Activated CD4-positive, alpha-beta memory T cell treated with anti-CD3 and anti-CD28 coated beads, Interleukin-2, amount 10 ng/mL, durations not matched to agents 7 days and 5 days (primary cell): ENCODE measurements at places on chromosomes 16 and 17.
A peak's percentile ranks its signal among the peaks of the same experiment; 100 is the strongest.

DNA sequence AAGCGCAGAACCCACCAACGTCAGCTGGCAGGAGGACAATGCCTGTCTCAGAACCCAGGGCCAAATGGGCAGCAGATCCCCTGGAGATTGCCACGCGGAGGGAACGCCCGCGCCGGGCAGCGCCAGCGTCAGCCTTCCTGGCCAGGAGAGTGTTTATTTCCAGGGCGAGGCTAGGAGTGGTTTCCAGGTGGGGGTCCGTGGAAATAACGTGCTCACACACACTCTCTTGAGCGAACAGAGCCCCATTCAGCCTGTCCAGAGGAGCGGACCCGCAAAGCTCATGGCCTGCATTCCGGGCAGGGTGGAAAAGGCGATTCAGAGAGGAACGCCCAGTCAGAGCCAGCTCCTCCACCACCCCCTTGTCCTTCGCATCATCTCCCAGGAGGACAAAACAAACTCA, 40.3 kb downstream of the SDK2 start:
- no peak for DNase-seq

DNA sequence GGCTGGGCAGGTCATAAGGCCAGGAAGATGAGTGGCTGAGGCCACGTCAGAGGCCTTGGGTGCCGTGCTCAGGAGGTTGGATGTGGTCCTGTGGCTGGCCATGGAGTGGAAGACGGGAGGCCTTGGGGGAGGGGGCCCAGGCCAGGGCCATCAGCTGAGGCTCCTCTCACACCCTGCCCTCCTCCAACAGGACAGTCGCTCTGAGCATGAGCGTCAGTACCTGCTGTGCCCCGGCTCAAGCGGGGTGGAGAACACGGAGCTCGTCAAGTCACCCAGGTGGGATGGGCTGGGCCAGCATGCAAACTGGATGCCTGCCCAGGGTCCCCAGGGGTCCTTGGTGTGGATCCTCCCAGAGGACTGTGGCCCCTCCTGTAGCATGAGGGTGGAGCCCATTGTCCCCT, 19.2 kb downstream of the POLR3E start:
- no peak for DNase-seq

DNA sequence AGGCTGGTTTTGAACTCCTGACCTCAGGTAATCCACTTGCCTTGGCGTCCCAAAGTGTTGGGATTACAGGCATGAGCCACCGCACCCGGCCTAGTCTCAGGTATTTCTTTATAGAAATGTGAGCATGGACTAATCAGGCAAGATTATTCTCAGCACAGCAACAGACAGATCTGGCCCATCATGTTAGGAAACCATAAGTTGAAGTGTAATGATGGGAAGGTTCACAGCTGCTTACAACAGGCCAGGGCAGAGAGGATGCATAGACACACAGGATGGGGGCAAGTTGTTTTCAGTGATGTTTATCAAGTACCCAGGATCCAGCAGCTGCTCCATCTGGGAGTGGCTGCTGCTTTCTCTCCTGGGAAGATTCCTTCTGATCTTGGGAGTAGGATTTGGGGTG, 16.6 kb upstream of the NOS2 start:
- no peak for DNase-seq

GRCh38 chr16:72179204-72179970, 7.4 kb upstream of the PMFBP1 start:
- no peak for DNase-seq

DNA sequence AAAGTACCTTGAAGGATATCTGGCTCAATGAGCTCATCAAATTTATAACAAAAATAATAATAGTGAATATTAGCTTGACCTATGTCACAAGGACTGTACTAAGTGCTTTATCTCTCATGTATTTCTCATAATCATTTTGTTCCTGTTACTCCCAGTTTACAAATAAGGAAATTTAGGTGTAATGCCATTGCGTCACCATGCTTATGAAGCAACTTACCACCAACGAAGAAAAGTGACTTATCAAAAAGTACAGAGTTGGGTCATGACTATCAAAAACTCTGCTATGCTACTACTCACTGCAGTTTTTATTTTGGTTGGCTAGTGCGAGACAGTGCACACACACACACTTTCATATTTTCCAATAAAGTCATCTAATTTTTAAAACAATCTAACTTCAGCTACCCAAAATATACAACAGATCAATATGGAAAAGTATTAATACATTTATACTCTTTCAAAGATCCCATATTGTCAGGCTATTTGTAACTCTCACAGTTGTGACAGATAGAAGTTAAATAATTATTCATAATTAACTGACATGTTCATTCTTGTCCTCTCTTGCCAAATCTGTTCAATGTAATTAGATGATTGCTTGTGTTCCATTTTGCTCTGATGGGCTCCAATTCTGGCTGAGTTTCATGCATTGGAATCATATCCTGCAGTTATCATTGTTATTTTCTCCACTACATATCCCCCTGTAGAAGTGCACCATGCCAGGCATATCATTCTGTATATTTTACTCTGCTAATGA, 119.4 kb downstream of the KCNJ2 start:
- DNase-seq = no peak

DNA sequence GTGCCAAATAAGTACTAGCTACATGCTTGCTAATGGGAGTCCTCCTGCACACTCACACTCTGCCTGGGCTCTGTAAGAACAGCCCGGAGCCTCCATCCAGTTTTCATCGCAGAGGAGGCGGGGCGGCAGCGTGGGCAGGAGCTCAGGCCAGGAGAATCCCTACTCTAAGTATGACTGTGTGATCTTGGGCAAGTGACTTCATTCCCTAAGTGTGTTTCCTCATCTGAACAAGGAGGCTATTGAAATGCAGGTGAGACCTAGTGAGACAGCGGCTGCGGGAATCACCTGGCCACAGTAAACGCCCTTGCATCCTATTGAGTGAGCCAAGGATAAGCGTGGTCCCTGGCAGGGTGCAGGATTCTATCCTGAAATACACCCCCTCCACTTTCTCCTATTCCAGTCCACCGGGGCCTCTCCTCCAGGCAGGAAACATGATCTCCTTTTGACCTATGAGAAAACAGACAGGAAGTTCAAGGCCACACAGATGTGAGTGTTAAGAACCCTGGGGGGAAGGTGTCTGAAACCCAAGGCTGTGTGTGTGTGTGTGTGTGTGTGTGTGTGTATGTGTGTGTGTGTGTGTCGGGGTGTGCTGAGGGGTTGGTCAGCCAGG, 5.2 kb upstream of the RAI1 start:
- DNase-seq = peak; percentile 43

DNA sequence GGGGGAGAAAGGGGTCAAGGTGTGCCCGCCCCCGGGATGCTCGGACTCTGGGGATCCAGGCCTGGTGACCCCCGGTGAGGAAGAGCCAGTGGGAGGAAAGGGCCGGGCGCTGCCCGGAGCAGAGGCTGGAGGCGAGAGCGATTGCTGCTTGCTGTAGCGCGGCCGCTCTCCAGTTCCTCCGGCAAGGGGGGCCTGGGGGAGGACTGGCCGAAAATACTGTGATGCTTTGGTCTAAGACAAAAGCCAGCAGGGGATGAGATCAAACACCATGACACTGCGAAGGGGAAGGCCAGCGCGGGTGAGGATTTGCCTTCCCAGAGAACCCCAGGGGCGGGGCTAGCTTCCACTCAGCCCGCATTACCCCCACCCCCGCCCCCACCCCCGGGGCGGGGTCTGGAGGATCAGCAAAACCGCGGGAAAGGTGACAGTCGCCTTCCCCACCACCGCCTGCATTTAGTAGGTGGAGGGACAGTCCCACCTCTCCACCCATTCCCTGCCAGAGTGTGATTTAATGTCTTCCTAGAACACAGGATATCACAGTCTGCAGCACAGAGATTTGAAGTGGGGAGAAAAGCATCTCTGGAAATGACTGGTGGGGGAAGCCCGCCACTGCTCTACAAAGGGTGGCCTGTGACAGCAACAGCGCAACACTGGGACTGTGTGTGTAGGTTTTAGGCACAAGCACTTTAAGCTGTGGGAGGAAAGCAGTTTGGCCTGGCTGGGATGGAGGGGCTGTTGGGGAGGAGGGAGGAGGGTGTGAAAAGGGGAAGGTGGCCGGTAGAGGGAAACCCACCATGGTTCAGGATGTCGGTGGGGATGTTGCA, 25.7 kb downstream of the MRC2 start:
- peak; percentile 70 for DNase-seq

- DNase-seq = peak; percentile 67
Measured at GRCh38 chr16:50274326-50275097, 8.2 kb downstream of the ADCY7 start.
